LoVo (cell line): ENCODE measurements at places on chromosomes 5 and 9.

- DNase-seq: no peak
Measured at GRCh38 chr5:150014456-150014855, 13.9 kb downstream of the HMGXB3 start.

DNA sequence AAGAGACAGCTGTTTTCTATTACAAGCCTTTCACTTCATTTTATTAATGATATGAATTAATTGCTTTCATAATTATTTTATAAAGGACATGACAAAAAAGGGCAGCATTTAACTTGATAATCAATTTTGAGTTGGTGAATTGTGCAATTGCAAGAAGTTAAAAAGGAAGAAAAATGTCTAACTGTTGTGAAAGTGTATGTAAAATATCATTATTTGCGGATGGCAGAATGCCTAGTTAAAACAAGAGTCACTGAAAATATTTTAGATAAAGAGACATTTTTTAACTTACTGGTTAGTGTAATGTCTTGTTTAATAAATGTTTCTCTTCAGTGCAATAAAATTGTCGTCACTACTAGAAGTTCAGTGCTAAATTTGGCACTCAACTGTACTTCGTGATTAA is 57.6 kb upstream of the HTR4 start:
- DNase-seq: no peak

DNA sequence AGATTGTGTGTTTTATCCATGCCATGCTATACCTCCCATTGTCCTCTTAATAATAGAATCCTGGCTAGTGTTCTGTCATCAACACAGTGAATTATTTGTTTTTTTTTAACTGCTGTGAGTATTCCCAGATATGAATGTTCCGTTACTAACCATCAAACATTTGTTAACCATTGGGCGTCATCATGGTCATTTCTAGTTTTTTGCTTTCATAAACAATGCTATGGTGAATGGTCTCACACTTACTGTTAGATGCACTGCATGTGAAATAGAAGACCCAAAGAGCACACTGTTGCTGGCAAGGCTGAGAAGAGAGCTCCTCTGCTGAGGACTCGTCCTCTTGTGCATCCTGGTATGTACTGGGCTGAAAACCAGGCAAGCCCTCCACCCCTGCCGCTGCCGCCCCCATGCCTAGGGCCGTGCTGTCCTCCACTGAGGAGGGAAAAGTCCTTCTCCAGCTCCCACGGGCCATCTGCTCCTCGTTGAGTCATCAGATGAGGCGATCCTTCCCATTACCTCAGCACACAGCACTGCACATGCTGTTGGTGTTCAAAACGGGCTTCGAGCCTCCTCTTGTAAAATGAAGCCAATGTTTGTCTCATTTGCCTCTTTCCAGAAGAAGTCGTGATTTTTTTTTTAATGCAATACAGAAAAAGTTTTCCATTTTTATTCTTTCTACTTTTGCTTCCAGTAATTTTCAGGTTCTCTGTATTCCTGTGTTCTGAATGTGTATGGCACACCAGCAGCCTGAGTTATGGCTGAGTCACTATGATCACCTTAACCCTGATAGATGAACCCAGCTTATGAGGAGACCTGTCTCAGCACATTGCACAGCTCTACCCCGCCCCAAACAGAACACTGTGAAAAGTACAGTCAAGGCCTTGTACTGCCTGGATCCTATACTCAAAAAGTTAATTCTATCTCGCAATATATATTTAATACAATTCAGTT is 219.0 kb downstream of the AOPEP start:
- no peak for DNase-seq

DNA sequence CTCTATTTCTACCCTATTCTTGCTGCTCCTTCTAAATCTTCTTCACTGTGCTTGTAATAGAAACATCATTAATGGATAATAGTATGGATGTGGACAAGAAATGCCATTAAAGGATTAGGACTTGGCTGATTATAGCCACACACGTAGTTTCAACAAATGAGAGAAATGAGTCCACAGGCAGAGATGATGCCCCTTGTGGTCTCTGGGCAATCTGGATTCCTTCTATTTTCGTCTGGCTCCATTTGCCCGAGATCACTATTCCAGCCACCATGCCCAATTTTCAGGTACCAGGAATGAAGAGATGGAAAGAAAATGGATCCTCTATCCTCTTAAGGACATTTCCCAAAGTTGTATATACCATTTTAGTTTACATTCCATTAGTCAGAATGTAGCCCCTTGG is 13.2 kb downstream of the VLDLR start:
- DNase-seq: no peak

DNA sequence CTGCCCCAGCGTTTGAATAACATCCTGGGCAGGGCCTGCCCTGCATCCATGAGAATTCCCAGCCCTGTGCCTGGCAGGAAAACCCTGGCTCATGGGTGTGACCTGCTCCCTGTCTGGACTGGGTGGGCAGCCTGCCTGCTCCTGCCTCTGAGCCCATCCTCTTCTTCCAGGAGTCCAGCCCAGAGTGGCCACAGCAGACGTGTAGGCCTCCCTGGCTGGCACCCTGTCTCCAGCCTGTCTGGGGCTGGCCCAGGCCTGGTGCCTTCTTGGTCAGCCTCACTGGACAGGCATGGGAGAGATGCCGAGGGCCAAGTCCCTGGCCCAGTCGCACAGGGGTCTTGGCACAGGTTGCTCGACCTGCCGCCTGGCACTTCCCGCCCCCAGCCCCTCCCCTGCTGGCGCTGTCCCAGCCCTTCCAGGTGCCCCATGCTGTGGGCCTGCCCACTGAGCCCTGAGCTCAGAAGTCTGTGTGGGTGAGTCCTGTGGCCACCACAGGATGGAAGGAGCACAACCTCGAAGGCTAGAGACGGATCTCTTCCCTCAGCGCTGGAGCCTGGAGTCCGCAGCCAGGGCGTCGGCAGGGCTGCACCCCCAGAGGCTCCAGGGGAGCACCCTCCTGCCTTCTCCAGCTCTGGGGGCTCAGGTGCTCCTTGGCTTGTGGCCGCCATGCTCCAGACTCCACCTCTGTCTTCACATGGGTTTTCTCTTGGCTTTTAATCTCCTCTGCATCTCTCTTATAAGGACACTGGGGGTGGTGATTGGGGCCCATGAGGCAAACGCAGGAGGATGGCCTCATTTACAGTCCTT is 11.8 kb upstream of the COL5A1 start:
- DNase-seq: no peak

GRCh38 chr9:125379208-125379607 is 117.6 kb downstream of the GAPVD1 start:
- DNase-seq: no peak

- DNase-seq: no peak
Measured at GRCh38 chr5:132243366-132243977, 14.0 kb upstream of the PDLIM4 start.

GRCh38 chr9:137357166-137357565 is 55.1 kb upstream of the NRARP start:
- DNase-seq: no peak

GRCh38 chr9:133741716-133742115 is 3.6 kb upstream of the SARDH start:
- DNase-seq: no peak

DNA sequence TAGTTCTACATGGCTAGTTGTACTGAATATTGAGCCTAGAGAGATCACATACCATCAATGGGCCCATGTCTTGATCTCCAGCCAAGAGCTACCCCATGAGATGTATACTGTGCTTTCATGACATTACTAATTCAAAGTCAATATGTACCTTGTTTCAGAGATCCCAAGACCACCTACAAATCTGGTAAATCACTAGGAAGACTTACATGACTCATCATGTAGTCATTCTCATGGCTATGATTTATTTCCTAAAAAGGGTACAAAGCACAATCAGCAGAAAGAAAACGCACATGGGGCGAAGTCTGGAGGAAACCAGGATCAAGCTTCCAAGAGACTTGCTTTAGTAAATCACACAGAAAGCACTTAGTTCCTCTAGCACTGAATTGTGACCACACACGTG is 103.0 kb downstream of the PCSK5 start:
- DNase-seq: peak; percentile 12

DNA sequence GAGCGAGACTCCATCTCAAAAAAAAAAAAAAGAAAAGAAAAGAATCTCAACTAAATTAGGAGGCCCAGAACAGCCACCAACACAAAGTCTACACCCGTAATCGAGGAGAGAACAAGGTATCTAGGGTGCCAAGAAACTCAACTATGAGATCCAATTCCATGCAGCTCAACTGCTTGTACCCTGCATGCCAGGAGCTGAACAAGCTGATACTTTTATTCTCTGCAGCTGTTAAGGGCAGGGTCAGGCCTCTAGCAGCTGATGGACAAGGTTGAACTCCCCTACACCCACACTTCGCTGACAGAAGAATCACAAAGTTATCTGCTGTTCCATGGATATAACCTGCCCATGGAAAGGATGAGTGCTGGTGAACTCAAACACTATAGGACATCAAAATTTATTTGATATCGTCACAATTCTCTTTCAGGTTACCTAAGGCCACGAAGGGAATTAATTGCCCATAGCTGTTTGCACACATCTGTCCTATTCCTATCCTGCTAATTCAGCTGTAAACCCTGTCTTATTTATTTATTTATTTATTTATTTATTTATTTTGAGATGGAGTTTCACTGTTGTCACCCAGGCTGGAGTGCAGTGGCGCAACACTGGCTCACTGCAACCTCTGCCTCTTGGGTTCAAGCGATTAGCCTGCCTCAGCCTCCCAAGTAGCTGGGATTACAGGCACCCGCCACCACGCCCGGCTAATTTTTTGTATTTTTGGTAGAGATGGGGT is 20.7 kb downstream of the UBAP2 start:
- DNase-seq: no peak

DNA sequence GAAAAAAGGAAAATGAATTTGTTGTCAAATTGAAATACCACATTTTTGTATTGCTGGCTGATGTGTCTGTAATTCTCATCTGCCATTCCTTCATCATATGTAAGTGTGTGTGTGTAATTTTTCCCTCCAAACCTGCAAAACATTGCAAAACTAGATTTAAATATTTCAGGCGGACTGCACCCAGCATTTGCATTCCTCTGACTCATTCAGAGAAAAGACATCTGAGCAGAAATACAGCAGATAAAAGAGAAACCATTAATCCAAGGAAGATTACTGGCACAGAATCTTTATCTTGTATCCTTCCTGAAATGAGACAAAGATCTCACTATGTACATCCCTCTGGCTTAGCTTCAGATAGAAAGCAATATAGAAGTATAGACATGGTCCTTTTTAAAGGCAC is 275.3 kb downstream of the TMEM38B start:
- DNase-seq: no peak

DNA sequence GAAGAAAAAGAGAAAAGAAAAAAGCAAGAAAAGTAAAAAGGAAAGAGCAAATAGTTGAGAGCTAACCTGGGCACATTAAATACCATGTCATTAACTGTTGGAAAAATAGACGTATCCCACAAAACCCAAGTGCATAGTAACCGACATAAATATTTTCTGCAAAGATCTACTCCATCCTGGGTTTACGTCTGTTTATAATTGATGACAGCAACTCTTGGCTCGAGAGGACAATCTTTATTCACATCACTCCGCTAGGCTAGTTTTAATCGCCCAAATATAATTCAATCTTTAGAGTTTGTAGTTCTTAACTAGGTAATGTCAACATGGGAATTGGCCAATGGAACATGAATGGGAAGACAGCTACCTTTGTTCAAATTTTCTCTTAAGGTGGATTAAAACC is 321.7 kb upstream of the TNC start:
- DNase-seq: no peak

GRCh38 chr9:95486318-95486717 is 30.5 kb downstream of the PTCH1 start:
- no peak for DNase-seq

DNA sequence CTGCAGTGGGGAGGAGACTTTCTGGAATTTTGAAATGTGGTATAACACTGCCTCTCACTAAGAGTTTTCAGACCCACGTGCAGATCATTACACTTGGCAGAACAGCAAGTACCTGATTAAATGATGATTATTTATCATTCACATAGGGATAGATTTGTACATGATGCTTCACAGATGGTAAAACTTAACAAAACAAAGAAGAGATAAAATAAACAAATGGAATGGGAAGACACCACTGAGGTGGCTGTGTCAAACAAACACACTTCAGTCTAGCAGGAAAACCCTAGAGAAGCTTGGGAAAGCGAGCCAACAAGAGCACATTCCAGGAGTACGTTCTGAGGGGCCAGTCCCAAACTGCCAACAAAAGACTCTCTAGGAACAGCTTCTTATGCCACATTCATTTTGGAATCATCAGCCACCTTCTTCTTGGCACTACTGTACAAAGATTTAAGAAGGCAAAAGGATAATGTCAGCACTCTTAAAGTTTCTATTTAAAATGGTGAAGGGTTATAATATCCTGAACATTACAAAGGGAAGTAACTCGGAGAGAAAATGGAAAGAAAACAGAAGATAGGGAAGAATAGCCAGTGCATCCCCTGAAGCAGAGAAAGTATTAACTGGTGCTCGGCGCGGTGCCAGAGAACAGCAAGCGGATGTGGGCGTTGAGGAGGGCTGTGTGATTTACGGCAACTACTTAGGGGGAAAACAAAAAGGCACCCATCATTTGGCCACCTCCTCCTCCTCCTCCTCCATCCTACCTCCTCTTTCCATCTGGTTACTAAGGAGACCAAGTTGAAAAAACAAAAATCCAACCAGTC is 1.6 kb downstream of the MED27 start:
- no peak for DNase-seq

- DNase-seq: no peak
Measured at GRCh38 chr5:127396490-127397155, 106.0 kb downstream of the MEGF10 start.

DNA sequence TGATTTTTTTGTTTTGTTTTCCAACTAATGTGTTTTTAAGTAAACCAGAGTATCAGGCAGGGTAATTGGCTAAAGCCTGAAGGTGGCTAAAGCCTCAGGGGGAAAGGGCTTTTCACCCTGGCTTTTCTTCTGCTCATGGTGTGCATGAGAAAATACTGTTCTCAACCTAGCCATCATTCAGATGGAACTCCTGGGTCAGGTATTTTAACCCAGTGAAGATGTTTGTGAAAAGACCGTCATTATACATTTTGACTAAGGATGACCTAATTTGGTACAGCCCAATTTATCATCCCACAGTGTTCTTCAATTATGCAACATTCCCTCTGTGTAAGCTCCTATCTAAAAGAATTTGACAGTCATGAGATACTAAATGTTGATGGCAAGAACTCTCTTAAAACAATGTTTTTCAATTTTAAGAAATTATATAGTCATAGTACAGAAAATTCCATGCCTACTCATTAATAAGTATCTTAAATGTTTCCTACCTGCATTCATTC is 209.5 kb upstream of the TARS1 start:
- no peak for DNase-seq

- DNase-seq: no peak
Measured at GRCh38 chr5:96476654-96477053, 43.6 kb upstream of the PCSK1 start.

GRCh38 chr5:170563824-170564567 is 60.2 kb downstream of the KCNIP1 start:
- DNase-seq: no peak

GRCh38 chr5:80931411-80931810 is 28.8 kb upstream of the RASGRF2 start:
- no peak for DNase-seq
